ENCODE measurements at places on chromosomes 1 and 21.

DNA sequence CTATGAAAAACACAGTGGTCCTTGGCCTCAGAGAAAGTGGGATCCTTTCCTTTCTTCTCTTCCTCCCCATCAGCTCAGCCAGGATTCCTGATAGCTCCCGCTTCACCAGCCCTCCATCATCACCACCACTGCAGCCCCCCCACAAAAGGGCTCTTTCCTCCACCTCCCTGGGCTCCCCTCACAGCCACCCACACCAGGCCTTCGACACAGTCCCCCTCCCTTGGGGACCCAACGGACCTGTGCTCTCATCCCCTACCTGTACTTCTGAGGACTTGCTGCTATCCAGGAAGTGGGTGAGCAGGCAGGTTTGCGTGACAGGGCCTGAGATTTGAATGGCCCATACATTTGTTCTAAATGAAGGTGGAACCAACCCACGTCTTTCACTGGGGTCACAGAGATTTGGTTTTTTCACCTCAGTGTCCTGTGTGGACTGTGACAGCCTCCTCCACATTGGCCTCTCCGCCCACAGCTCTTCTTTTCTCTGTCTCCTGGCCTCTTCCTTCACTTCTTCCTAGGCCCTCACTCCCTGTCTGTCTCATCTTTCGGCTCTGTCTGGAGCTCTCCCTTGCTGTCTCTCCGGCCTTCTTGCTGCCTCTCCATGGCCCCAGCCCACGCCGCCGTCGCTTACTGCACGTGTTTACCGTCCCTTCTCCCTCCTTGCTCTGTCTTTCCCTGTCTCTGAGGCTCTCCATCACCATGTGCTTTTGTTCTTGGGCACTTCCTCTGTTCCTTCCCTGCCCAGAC lies 238.6 kb downstream of the FOXD2 start:
- no peak for DNase-seq

- no peak for DNase-seq
Measured at GRCh38 chr1:206832352-206832880, 33.0 kb upstream of the IL20 start.

DNA sequence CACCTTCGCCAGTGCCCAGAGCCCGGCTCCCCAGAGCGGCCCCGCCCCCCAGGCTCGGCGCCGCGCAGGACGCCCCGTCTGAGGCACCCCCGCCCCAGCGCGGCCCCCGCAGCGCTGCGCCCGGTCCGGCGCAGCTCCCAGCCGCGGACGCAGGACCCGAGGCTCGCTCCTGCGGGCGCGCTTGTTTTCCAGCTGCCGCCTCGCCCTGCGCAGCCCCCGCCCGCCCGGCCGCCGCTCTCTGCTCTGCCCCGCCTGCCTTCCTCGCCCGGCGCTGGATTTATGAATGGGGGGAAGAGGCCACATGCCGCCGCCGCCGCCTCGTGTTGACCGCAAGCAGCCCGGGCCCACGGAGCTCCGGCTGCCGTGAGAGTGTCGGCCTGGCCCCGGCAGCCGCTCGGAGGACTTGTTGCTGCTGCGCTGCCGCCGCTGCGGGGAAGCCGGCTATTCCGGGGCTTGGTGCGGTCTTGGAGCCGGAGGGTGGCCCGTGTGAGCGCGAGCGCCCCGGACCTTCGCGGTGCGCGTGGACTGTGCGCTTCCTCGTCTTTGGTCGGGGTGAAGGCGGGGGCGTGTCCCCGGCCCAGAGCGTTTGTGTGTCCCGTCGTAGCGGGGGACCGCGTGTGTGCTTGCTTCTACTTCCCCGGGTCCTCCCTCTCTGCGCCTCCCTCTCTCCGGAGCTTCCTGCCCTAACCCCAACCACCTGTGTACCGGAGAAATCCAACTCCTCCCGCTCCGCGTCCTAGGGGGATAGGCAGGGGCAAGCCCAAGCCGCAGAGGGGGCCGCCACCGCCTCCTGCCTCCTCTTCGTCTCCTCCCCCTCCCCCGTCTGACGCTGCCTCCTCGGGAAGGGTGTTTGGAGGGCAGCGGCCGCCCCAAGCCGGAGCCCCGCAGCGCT lies 736 bp downstream of the KCNC4 start:
- no peak for DNase-seq

DNA sequence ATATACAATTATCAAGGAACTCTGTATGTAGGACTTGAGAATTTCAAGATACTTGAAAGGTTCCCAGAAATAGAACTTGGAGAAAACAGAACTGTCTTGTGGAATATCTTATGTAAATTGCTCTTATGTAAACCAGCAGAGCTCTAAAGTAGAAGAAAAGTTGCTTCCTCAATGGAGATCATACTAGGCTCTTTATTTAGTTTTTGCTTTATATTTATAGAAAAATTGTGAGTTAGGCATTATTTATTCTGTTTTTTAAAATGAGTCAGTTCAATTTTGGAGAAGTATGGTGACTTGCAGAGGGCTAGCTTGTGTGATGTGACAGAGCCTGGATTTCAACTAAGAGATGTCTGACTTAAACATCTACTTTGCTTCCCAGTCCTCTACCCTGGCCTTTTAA lies 40.4 kb downstream of the ATP6V1G3 start:
- DNase-seq: no peak

DNA sequence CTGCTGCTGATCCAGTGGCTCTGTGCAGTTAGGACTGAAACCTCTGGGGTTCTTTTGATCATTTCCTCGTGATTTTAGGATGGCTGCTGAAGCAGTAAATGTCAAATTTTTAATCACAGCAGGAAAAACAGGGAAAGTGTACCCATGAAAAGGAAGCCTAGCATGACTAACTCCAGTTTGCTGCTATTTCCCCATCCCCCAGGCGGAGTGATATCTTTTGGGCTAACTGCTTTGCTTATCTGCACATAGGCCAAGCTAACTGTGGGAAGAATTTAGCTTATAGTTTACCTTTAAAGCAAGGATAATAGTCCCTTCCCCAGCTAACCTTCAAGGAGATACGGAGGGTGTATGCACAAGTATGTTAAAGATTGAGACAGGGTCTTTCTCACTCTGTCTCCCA lies 149.8 kb upstream of the TNR start:
- no peak for DNase-seq

GRCh38 chr1:234763910-234764309 lies 153.9 kb upstream of the IRF2BP2 start:
- no peak for DNase-seq

- DNase-seq: no peak
Measured at GRCh38 chr1:22711071-22711470, 432 bp downstream of the EPHB2 start.

DNA sequence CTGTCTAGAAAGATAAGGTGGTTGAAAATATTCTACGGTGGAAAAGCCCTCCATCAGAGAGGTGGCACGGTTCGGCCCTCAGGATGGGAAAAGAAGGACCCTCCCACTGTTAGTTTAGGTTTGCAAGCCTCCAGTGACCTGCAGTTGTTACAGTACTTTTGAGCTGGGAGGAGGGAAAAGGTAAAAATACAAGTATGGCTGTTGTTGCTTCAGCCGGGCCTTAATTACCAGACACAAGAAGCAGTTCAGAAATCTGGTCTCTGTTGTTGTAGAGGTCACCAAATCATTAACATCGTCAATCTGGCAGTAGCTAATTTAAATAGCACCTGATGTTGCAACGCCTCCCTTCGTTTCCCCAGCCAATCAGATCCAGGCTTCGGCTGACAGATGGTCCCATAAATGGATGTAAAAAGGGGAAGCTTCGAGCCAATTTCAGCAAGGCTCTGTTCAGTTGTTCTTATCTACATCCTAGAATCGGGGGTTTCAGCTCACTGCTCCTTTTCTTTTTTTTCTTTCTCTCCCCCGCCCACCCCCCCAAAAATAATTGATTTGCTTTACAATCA lies at the start of gene ELAVL4:
Gene ELAVL4 (plus strand): TSS at position 424 of the 563 bp plus-strand sequence. CDS start 270 bp downstream, outside the sequence.
- no peak for DNase-seq
